ENCODE measurements at places on chromosomes 16 and 17.

DNA sequence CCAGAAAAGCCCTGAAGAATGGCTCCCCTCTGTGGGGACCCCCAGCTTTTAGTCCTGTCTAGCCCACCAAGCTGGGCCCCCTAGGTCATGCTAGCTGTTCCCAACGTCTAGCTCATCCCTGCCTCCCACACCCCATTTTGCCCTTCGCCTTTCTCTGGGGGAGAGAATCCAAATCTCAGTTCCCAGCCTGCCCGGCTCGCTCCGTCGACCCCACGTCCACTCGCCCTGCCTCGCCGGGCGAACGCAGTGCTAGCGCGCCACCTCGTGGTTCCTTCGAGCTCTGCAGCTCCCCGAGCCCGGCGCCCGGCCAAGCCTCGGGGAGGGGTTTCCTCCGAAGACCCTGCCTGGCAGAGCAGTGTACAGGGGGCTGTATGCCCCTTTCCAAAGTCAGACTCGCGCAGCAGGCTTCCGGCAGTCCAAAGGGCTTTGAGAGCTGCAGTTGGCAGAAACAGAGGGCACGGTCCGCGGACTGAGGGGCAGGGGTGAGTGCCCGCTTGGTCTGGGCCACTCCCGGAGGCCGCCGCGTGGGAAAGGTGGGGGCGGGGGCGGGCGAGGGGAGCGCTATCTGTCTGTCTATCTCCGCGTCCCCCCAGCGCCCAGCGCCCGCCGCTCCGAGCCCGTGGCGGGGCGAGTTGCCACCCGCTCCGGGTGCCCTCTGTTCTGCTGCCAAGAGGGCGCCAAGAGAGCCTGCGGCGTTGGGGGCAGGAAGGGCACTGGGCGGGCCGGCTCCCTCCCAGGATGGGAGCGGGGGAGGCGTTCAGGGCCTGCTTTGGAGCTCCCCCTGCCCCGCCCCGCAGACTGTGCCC is 1.7 kb upstream of the DLX3 start:
- peak; percentile 81 for DNase-seq

GRCh38 chr16:67888331-67888730 is 3.6 kb downstream of the NRN1L start:
- DNase-seq, result no peak

DNA sequence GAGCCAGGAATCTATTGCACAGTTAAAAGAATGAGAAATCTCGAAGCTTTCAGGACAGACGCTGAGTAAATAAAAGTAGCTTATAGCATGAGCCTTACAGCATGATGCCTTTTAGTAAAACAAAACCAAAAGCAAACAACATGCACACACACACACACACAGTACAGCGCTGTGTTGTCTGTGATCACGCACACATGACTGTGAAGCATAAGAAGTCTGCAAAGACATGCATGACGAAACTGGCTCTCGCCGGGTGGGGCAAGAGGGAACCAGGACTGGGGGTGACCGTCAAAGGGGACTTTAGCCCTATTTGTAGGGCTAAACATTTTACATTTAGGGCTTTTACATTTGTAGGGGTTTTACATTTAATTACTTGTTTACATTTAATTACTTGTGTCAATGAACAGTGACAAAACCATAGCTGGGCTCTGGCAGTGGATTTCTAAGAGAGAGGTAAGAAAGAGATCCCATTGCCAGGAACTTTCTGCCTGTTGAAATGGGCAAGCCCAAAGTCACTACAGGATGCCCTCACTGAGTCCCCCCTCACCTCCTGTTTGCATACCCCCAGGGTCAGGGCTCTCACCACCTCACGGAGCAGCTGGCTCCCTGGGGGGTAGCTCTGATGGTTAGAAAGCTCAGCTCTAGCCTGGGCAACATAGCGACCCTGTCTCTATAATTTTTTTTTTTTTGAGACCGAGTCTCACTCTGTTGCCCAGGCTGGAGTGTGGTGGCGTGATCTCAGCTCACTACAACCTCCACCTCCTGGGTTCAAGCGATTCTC is 2.0 kb upstream of the TNFRSF13B start:
- no peak for DNase-seq

DNA sequence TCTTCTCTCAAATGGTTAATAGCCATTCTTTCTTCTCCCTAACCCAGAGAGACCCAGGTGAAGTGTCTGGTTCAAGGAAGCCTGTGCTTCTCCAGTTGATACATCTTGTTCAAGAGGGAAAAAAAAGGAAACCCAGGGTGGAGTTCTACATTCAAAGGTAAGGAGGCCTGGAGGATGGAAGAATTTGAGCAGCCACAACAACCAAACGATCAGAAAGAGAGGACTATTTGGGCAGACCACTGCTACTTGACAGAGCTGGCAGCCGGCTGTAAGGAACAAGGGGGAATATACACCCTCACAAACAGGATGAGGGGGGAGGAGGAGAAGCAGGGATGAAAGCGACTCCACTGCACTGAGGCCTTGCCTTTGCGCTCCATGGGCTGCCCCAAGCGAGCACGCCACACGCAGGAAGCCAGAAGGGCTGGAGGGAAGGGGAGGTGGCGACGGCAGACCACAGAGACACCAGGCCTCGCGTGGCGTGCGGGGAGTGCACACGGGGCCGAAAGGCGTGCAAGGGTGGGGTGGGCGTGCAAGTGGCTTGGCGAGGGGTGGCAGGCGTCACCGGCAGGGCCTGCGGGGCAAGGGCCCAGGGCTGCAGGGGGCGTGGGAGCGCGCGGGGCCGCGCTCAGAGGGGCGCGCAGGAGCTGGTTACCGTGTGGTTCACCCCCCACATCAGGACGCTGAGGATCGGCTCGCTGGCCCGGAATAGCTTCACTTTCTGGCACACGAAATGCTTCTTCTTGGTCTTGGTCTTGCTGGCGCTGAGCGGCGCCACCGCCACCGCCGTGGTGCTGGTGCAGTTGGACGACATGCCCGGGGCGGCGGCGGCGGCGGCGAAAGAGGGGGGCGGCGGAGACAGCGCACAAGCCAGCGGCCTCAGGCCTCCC is 499 bp downstream of the PIP4K2B start:
- DNase-seq, result peak; percentile 50

Data from A549 (cell line).